GOT3 (cell line): ENCODE measurements at places on chromosomes 6 and 20.

DNA sequence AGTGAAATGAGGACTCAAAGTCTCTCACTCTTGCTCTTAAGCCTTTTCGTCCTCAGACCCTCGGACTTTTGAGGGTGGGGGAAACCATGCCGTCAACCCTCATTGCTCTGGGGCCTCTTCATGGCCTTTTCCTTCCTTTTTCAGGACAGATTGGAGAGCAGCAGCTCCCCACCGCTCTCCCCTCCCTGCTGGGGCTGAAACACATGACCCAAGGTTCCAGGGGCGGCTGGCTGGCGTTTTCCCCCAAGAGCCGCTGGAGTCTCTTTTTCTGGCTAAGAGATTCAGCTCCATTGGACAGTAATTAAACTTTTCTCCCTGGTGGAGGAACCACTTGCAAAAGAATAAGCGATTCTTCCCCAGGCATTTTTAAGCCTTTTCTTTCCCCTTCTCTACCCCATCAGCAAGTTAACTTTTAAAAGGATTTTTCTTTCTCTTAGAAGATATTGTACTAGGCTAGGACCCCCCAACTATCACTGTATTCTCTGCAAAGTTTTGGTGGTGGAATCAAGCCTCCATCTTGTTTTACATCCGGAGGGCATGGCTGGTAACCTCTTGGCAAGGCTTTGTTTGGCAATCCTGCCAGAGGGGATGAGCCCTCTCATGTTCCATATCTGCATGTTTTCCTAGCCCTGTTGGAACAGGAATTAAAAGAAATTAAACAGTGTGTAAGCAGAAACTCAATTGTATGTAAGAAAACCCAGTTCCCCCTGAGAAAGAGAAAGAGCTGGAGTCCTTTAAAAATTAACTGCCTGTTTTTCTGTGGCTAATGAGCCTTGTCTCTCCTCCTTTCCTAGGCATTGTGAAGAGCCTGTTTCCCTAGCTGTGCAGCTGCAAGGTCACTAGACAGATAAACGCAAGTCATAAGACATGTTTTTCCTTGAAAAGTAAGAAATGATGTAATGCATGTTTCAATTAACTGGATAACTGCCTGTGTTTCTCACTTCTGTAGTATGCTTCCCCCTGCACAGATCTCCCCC lies 100.8 kb upstream of the GPR6 start:
- DNase-seq, result no peak

GRCh38 chr6:43710576-43710975 lies 23.0 kb upstream of the MRPS18A start:
- no peak for DNase-seq

- no peak for DNase-seq
Observed at GRCh38 chr20:31515072-31515774, 981 bp downstream of the HM13 start.

DNA sequence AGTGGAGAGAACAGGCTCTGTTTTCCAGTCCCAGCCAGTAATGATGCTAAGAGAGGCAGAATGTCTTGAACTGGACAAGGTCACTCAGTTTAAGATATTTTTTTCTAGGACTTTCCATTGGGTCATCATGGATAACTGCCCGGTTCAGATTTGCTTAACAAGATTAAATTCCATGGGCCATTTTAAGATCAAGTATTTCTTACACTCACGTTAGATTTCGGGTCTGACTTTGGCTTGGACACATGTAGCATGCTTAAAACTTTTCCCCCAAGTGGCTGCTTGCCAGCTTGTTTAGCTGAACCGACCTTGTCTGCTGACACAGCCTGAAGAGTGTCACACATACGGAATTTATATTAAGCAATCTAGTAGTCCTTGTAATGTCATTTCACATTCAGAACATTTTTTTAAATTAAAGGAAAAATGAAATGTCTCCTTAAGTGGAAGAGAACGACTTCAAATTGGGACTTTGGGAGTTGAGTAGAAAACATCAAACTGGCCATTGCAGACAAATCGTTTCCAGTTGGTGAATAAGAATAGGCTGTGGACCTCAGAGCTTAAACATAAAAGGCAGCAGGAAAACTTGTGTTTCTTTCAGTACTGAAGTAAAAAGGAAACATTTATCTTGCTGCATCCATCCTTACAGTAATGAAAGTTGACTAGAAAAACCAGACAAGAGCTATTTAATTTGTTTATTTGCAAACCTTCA lies 29.0 kb downstream of the ARMC2 start:
- no peak for DNase-seq

DNA sequence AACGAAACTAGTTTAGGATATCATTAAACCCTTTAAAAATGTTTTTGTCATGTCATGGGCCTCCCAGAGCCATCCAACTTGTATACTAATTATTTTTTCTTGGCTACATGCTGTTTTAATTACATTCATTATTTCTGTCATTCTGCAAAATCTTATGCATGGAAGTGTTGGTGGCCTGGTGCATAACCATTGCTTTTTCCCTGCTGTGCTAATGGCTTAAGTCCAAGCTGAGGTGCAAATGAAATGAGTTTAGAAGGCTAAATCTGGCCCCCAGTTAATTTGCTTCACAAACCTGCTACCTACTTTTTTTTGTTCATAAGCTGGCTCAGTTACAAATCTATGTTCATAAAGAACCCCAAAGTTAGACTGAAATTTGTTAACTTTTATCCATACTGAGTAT lies 1249.9 kb downstream of the EPHA7 start:
- no peak for DNase-seq

GRCh38 chr6:117441824-117442264 lies 16.1 kb upstream of the ROS1 start:
- DNase-seq, result no peak

DNA sequence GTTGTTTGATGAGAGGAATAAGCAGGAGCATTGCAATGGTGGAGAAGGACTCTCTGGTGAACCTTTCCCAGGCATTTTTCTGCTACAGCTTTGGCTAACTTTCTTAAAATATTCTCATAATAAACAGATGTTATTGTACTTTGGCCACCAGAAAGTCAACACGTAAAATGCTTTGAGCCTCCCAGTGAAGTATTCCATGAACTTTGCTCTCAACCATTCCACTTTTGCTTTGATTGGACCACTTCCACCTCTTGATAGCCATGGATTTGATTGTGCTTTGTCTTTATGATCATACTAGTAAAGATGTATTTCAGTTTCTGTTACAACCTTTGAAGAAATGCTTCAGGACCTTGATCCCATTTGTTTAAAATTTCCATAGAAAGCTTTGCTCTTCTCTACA lies 241.1 kb downstream of the TENT5A start:
- DNase-seq, result no peak

GRCh38 chr20:10984294-10984693 lies 310.5 kb upstream of the JAG1 start:
- no peak for DNase-seq

DNA sequence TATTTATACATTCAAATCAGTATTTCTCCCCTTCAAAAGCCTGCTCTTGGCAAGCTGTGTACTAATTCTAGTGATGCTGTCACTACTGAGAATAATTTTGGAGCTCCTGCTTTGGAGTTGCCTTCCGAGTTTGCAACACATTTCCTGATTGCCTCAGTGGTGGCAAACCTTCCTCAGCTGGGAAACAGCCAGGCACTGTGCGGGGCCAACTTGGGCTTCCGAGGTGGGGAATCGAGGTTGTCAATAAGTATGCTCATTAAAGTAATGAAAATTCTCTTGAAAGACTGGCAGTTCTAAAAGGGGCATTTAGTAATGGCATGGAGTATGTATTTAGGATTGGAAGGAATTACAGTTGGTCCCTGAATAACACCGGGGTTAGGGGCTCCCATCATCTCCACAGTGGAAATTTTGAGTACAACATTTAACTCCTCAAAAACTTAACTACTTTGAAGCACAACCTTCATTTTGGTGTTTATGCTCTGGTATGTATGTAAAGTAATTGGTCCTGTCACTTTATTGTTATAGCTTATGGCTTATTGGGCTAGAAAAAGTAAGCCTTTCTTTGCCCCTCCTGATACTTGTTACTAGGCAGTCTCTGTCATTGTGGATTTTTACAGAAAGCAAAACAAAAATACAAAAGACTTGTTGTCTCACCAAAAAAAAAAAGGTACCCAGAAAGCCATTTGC lies 2.7 kb downstream of the PAQR8 start:
- no peak for DNase-seq

GRCh38 chr6:38843798-38844197 lies 128.7 kb downstream of the DNAH8 start:
- DNase-seq, result no peak

GRCh38 chr20:62923669-62924441 lies 2.5 kb downstream of the DIDO1 start:
- no peak for DNase-seq

GRCh38 chr20:51631011-51631950 lies 88.8 kb upstream of the NFATC2 start:
- DNase-seq, result peak; percentile 63

GRCh38 chr6:52518279-52518945 lies 58.4 kb downstream of the TRAM2 start:
- no peak for DNase-seq

- no peak for DNase-seq
Observed at GRCh38 chr6:1406306-1407072, 17.1 kb downstream of the FOXF2 start.

DNA sequence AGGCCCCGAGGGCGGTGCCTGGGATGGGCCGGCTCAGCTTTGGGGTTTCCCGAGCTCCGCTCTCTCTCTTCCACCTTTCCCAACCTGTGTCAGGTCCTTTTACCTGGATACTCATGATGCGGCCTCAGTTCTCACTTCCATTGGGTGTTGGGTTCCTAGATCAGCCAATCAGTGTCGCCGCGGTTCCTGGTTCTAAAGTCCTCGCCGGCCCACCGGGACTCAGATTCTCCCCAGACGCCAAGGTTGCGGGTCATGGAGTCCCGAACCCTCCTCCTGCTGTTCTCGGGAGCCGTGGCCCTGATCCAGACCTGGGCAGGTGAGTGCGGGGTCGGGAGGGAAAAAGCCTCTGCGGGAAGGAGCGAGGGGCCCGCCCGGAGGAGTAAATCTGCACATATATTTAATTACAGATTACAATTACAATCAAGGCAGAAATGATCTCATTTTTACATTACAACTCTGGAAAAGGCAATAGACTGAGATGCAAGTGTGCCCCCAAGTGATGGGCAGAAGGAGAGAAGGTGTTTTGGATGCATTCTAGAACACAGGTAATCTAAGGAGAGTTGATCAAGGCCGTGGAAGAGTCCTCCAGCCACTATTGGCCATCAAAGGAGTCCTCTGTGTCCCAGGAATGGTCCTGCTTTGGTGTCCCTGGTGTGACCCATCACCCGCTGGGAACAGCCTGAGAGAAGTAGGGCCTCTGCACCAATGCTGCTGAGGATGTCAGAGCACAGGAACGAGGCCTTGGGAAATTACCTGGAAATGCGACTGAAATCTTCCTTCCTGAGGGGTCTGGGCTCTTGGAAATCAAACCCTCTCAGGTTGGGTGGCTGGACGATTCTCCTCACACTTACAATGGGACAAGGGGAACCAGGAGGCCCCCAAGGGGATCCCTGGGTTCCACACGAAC lies 34.7 kb upstream of the MICB start:
- peak; percentile 49 for DNase-seq

GRCh38 chr20:18815194-18815942 lies 1.8 kb downstream of the SCP2D1 start:
- DNase-seq, result no peak

DNA sequence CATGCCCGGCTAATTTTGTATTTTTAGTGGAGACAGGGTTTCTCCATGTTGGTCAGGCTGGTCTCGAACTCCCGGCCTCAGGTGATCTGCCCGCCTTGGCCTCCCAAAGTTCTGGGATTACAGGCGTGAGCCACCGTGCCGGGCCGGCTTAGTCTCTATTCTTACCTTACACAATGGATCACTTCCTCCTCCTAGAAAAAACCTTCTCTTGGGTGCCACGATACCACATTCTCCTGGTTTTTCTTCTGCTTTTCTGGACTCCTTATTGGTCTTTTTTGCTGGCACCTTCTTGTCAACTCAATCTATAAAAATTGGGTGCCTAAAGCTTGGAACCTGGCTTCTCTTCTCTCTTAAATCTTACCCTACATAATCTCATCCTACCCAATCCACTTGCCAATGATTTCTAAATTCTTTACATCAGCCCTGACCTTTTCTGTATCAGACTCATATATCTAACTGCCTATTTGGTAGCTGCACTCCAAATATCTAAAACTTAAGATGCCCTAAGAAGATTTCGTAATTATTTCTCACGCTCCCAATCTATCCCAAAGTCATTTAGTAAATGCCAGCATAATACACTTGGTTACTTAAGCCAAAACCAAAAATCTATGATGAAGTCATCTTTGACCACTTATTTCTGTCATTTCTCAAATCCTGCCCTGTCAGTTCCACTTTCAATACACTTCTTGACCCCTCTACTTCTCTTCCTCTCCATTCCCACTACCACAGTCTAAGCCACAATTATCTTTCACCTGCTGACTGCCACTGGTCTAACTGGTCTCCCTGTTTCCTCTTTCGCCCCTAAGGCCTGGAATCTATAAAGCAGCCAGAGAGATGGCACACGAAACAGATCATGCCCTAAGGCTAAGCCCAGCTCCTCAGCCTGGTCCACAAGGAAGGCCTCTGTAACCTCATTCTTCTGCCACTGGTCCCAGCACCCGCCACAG lies 43.2 kb downstream of the ELMO2 start:
- DNase-seq, result no peak

- no peak for DNase-seq
Observed at GRCh38 chr20:25177890-25178321, 17.6 kb upstream of the ENTPD6 start.

DNA sequence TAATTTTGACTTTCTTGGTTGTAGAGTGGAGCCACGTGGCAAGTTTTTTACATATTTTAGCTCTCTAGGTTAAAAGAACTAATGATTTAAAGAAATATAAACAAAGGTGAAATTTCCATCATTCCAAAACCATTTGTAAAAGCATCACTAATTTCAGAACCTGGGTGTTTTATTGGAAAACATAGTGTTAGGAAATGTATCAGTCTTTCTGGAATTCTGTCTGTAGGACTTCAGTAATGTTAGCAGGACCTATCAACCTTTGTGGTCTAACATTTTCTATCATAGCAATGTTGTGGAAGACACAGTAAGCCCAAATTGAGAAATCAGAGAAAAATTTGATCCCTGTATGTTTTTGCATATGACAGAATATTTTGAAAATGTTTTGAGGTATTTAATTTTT lies 28.3 kb downstream of the L3MBTL3 start:
- no peak for DNase-seq

GRCh38 chr20:17809362-17810061 lies 109.7 kb downstream of the BANF2 start:
- DNase-seq, result no peak

GRCh38 chr20:1579488-1579887 lies 22.0 kb upstream of the SIRPD start:
- no peak for DNase-seq

GRCh38 chr6:69593706-69594105 lies 203.1 kb downstream of the LMBRD1 start:
- DNase-seq, result no peak
